ENCODE measurements at places on chromosomes 2 and 18.

GRCh38 chr2:120182019-120182560 is 41.1 kb downstream of the TMEM185B start:
- no peak for DNase-seq

- no peak for DNase-seq
Measured at GRCh38 chr18:34592961-34593382, 117.1 kb upstream of the DTNA start.

DNA sequence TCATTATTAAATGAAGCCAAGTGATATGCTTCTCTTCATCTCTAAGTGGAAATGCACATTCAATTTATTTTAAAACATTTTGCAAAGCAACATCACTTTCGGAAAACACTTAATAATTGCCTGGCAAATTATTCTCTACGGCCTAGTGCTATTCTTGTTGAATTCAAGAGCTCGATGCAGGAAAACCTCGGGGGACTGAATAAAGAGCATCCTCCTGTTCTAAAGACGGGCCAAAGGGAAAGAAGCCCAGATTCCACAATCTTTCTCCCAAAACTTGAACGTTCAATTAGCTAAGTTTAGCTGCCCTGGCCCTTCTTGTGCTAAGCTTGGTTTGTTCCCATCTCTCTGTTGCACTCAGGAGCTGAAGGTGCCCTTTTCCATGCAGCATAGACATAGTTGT is 23.2 kb upstream of the SEH1L start:
- DNase-seq = no peak

GRCh38 chr2:177178797-177179196 is 33.8 kb upstream of the HNRNPA3 start:
- DNase-seq = peak; percentile 93

GRCh38 chr2:216932863-216933548 is 73.1 kb upstream of the TNP1 start:
- DNase-seq = no peak

GRCh38 chr2:41142478-41142877 is 690.6 kb upstream of the SLC8A1 start:
- no peak for DNase-seq

DNA sequence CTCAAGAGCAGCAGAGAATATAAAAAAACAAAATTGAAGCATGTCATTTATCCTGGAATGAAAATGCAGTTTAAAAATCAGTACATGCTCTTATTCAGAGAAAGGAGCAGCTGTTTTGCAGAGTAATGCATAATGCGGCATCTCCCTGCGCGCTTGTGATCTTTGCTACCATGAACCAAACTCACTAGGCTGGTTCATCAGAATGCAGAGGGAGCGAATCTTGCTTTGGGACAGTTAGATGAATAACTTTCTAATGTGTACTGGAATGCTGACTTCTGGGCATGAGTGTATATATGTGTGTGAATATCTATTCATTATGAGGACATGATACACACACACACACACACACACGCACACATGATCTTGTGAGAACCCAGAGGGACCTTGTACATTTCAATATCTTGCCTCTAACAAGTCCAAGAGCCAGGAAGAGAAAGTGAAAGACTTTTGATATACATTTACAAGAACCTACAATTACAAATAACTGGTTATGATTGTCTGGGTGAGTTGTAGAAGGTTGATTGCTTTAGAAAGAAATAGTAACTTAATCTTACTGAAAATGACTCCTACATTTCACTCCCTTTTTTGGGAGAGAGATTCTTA is 54.1 kb upstream of the THOC1 start:
- no peak for DNase-seq

DNA sequence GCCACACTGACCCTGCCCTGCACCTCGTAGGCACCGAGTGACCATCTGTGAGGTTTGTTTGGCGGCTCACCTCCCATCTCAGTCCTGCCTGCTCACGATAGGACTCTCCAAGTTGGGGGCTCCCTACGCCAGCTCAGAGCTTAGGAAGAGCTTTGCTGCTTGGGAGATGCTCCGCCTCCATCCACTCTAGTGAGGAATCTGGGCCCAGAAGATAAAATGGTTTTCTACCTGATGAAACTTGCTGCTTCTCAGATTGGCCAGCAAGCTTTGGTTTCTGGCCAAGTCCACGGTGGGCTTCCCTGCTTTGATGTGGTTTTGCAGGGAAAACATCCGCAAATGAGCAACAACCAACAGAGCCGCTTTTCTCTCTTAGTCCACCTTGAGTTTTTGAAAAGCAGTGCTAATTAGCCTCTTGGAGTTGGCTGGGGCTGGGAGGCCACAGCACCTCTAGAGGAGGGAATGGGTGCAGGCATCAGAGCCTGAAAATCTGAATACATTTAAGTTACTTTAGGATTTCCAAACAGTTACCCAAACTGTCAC is 42.2 kb downstream of the THNSL2 start:
- peak; percentile 37 for DNase-seq

DNA sequence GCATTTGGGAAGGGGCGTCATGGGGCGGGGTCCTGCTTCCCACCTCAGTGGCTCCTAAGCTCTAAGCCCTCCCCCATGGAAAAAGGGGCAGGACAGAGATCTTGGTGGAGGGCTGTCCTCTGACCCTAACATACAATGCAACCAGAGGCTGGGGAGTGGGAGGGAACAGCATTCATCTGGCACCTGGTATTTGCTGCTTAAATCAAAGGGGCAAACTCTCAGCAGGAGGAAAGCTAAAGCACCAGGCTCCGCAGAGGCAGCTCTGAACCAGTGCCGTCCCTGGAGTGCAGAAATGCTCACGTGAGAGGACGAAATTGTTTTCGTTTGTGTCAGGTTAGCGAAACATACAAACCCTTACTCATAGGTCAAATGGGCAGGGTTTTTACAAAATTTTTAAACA is 92.7 kb upstream of the PXDN start:
- no peak for DNase-seq

- no peak for DNase-seq
Measured at GRCh38 chr18:74013955-74014354, 133.7 kb downstream of the FBXO15 start.

- DNase-seq = no peak
Measured at GRCh38 chr2:153213022-153213421, 265.5 kb downstream of the RPRM start.

DNA sequence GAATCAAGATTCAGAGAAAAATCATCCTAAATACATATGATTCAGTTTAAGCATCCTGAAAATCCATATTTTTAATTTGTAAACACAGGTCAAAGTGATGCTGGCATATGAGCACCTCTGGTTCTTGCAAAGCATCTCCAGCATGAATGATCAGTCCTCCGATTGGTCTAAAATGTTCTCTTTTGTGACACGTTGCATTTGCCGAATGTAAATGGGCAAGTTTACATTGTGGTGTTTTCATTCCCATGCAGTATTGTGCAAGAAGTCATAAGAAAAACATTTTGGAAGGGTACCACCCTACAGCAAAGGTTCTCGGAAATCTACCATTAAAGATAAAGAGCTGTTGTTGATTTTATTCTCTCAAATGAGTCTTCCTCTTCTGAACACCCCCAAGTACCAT is 108.0 kb upstream of the UNC80 start:
- DNase-seq = no peak

DNA sequence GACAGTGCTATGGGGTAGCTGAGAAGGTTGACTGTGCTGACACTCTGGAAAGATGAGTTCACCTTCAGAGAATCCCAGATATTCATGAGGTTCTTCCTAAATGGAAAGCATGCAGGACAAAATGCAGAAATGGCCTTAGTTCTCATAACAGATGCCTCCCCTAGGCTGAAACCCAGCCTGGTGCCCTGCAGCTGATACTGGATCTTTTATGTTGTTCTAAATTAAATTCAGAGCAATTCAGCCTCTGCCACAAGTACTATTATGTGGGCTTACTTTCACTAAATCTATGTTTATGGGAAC is 172.0 kb upstream of the SERPINE2 start:
- no peak for DNase-seq

GRCh38 chr2:105473011-105473410 is 74.2 kb upstream of the FHL2 start:
- DNase-seq = no peak

GRCh38 chr2:8125741-8126711 is 555.8 kb upstream of the ID2 start:
- DNase-seq = no peak

DNA sequence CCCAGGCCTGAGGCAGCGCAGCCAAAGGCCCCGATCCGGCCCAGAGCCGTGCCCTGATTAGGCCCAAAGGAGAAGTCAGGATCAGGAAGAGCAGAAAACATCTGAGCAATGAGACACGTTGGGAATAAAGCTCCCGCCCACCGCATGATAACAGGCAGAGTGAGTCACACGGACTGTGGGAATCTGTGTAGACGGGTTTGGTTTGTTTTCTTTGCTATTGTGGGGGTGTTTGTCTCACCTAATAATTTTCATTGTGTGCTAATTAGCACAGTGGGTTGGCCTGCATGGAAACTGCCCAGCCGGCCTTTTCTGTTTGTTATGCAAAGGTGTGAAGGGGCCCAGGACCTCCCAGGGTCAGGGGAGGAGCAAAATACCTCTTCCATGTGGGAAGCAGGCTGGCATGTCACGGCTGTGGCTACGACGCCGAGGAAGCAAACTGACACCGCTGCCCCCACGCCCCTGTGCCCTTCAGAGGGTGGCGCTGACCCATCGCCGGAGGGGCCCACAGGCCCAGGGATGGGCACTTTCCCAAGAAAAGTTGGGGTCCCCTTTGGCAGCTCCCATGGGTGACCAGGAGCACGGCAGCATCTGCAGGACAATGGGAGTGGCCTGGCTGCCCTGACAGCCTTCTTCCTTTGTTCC is 68.4 kb upstream of the CTDP1 start:
- no peak for DNase-seq

DNA sequence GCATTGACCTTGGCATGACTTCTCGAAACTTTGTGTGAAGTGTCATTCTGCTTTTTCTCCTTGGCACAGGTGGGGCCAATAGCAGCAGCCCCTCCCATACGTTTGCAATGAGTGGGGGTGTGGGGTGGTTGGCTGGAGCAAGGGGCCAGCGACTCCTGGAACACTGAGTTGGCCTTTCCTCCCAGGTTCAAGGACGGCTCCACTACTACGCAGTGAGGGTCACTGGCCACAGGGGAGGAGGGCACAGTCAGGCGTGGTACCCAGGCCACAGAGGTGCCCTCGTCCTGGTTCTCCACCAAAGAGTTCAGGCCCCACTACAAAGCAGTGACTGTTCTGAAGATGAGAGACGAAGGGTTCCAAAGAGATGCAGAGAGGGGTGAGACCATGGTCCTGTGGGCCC is 70.6 kb upstream of the OTOS start:
- no peak for DNase-seq

- DNase-seq = no peak
Measured at GRCh38 chr2:233428008-233428407, 73.7 kb downstream of the DGKD start.

GRCh38 chr18:22345718-22346117 is 72.0 kb downstream of the CTAGE1 start:
- no peak for DNase-seq

- DNase-seq = no peak
Measured at GRCh38 chr18:52313213-52313612, 26.8 kb upstream of the DCC start.

GRCh38 chr2:85756822-85757435 is 3.1 kb downstream of the ATOH8 start:
- no peak for DNase-seq

DNA sequence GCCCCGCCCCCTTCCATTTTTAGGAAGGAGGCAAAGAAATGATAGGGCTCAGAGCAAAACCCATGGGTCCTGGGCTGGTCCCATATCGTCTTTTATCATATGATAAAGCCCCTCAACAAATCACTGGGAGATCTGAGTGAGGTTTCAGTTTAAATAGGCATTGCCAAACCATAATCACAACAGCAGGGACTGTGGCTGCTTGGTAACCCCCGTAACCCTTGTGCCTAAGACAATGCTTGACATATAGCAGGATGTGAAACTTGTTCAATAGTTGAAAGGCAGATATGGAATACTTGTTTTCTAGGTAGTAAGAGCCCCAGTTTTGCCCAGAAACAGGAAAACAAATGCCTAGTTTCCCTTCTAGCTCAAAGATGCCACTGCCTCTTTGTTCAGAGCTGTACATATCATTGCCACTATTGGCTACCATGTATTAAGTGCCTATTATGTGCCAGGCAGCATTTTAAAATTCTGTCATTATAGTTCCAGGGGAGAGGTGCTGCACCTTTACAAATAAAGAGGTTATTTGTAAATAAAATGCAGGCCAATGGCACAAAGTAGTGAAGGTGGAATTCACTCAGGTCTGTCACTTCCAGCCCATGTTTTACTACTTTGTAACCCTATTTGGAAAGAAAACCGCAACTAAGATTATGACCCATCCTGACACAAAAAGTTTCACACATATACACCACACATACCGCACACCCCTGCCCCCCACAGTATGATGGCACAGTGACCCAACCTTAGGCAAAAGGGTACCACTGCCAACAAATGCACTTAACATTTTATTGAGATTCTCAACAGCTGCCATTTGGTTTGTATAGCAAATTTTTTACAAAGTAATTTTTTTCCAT is 14.2 kb downstream of the NAGK start:
- DNase-seq = no peak

- DNase-seq = no peak
Measured at GRCh38 chr2:178114462-178114861, 2.2 kb downstream of the RBM45 start.

GRCh38 chr2:199833525-199833924 is 17.5 kb downstream of the FTCDNL1 start:
- DNase-seq = peak; percentile 78

DNA sequence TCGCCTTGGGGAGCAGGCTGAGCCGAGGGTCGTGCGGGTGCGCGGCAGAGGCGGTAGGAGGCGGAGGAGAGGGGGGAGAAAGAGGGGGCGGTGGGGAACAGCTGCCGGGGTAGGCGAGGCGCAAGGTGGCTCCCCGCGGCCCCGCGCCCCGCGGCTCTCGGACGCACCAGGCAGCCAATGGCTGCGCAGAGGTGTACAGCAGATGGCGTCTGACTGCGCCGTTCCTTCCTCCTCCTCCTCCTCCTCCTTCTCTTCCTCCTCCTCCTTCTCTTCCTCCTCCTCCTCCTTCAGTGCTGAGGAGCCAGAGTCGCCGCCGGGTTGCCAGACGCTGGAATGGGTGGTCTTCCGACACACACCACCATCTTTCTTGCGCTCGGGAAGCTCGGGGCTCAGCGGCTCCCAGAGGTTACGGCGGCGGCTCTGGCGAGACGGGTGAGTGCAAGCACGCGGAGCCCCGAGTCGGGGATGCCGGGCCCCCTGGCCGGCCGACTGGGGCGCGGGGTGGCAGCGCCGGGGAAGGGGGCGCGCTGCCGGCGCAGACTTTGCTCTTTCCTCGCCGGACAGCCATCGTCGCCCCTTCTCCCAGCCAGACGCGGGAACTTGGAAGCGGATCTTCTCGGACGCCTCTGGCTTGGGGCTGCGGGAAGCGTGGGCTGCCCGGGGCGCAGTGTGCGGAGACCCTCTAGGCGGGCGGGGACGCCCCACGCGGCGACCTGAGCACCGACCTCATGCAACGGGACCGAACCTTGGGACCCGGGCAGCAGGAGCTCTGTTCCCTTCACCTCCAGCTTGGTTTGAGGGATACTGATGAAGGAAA is at the start of gene THSD7B:
Gene THSD7B, plus strand, starts transcription at position 290 of the 817 bp plus-strand sequence. CDS start 116,634 bp downstream, outside the sequence.
- no peak for DNase-seq

- no peak for DNase-seq
Measured at GRCh38 chr2:9981655-9982054, 30.2 kb downstream of the GRHL1 start.

Measured in NCI-H526 (cell line).